ENCODE measurements at places on chromosomes 7 and 10. TPM values are rescaled to one million over a fixed set of nuclear protein-coding genes. Genes with fewer than 3 reads are reported as not detected.

GTPBP10 gene
- total RNA-seq = 18.7 TPM

CDNF gene
- total RNA-seq = 2.2 TPM

GSTO1 gene
- 26.8 TPM for total RNA-seq

CUZD1 gene
- total RNA-seq = 2.4 TPM

TMEM213 gene
- not detected for total RNA-seq

SLC16A9 gene
- total RNA-seq = 1.2 TPM

CALML3 gene
- not detected for total RNA-seq

INPP5A gene
- 36.3 TPM for total RNA-seq

RPEL1 gene
- total RNA-seq = not detected

GPR37 gene
- 6.3 TPM for total RNA-seq

CRYGN gene
- total RNA-seq = not detected

BAZ1B gene
- total RNA-seq = 108 TPM

OR2A1 gene
- not detected for total RNA-seq

AHR gene
- total RNA-seq = 1.7 TPM

CDK14 gene
- total RNA-seq = 96.5 TPM

TMEM273 gene
- total RNA-seq = 0.39 TPM

AKR1E2 gene
- 8.7 TPM for total RNA-seq
